NCI-H1417 (cell line): ENCODE measurements at places on chromosomes 5 and 9.

DNA sequence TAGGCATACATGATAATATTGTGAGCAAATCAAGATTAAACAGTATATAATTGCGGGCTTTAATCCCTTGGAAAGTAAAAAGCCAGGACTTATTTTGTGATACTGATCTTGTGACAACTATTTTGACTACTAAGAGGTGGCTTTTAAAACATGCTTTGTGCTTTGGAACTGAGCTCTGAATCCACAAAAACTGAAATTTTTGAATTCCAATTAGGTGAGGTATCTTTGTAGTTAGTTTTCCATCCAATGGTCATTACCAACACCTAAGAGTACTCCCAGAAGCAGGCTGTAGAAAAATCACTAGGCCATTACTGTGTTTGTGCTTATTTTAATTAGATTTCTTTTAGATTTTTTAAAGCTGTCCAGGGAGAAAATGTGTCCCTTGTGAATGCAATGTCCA lies 559.5 kb upstream of the WWC1 start:
- DNase-seq: no peak

GRCh38 chr9:20207176-20207575 lies 415.1 kb downstream of the MLLT3 start:
- DNase-seq: no peak

- no peak for DNase-seq
Measured at GRCh38 chr5:52784737-52785136, 3.0 kb upstream of the ITGA1 start.

- DNase-seq: no peak
Measured at GRCh38 chr5:150765799-150766169, 7.0 kb upstream of the DCTN4 start.

GRCh38 chr9:5643005-5643624 lies 14.2 kb downstream of the RIC1 start:
- DNase-seq: no peak

DNA sequence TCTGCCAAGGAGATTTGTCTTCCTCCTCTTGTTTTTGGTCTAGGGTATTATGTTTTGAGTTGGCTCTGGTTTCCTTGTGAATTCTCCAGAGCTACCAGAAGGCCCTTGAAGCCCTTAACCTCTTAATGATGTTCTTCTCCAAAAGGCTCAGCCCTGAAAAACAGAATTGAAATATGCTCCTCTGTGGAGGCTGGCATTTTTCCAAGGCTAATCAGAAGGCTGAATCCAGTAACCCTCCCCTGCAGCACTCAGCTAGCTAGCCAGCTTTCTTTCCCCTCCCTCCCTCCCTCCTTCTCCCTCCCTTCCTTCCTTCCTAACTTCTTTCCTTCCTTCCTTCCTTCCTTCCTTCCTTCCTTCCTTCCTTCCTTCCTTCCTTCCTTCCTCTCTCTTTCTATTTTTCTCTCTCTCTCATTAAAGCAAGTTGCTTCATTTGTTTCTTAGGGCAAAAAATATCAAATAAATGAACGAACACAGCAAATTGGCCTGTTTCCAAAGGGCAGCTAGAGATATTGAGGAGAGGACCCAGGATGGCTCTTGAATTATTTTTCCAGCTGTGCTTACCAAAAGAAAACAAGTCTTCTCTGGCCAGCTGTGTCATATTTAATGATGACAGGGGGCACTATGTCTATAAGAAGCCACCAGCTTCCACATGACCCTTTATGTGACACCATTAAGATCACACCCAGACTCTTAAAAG lies 38.7 kb downstream of the JAKMIP2 start:
- DNase-seq: peak; percentile 85

GRCh38 chr9:131318231-131319085 lies 28.9 kb downstream of the PLPP7 start:
- no peak for DNase-seq

- DNase-seq: no peak
Measured at GRCh38 chr5:177620560-177620959, 20.6 kb downstream of the B4GALT7 start.

GRCh38 chr9:136554870-136555269 lies 9.0 kb upstream of the NOTCH1 start:
- DNase-seq: no peak

- DNase-seq: no peak
Measured at GRCh38 chr5:84197538-84197937, 187.1 kb downstream of the EDIL3 start.

DNA sequence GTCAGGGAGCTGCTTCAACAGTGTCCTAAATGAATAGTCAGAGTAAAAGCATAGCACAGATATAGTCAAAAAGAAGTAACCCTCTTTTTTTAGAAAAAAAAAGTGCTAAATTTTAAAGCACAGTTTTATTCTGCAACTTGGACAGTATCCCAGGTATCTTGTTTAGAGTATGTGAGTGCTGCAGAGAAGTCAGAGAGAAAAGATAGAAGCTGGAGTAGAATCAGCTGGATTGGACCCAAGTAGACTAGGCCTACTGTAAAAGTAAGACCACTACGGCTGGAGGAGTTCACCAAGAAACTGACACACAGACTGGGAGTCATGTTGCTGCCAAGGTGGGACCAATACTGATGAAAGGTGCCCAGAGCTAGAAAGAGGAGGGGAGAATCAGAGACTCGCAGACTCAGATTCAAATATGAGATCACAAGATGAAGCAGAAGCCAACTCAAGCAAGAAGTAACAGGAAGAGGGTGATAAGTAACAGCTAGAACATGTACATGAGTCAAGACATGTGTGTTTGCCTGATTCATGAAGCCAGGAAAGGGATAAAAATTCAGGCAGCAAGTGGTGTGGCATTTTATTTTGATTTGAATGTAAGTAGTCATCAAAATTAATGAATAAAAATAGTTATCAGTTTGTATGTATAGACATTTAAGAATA lies 25.6 kb upstream of the TUSC1 start:
- DNase-seq: no peak

- peak; percentile 77 for DNase-seq
Measured at GRCh38 chr5:79857714-79858409, 133.2 kb downstream of the MTX3 start.

DNA sequence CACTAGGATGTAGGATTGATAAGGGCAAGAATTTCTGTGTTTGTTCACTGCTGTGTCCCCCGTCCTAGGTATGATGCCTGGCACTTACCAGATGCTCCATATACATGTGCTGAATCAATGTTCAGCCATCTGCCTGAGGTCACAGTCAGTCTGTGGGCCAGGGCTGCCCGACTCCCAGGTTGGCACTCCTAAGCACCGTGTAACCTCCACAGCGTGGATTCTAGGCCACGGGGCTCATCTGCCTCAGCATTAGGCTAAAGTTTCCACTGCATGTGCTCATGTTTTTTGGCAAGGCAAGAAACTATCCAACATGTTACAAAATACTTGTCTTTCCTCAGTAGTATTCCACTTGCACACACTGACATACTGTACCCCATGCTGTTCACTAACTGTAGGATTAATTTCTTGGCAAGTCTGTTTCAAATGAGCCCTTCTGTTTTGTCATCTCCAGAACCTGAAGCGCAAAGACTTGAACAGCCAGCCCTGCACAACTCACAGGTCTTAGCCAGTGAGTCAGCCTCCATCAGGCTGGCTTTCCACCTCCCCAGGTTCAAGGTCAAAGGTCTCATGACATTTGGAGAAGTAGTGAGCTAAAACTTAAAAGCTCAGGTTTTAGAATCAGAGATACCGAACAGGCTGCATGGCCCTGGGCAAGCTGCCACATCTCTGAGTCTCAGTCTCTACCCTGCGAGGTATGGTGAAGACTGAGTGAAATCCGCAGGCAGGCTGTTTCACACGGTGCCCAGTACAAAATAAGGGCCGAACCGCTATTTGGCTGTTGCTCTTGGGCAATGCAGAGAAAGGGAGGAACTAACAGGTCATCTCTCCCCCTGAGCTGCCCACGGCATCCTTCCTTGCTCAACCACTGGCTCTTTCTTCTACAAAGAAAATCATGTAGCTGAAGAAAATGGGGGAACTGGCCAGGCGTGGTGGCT lies 7.2 kb downstream of the TOR1A start:
- no peak for DNase-seq

DNA sequence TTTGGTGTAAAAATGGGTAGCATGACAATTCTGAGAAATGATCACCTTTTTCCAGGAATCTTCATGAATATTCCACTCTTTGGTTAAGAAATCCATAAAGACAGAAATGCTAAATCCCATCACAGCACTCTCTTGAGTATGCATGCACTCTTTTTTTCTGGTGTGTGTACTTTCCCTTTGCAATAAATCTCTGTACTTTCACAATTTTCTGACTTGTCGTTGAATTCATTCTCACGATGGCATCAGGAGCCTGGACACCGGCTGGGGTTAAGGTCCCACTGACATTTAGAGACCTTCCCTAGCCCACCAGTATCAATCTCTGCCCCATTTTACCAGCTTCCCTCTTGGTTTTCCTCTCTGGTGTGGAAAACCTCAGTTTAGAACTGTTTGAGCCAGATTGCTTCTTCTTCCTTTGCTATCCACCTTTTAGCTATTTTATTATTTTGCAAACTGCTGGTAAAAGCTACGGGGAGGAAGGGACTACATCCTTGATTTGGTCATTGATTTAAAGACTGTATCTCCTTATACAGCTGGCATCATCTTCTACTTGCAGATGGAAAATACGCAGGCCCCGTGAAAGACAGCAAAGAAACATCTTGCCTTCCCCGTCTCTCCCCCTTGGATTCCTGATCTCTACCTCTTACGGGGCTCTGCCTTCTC lies 59.9 kb upstream of the ZFR start:
- DNase-seq: no peak

GRCh38 chr5:179271821-179272325 lies 73.4 kb downstream of the ADAMTS2 start:
- DNase-seq: no peak

DNA sequence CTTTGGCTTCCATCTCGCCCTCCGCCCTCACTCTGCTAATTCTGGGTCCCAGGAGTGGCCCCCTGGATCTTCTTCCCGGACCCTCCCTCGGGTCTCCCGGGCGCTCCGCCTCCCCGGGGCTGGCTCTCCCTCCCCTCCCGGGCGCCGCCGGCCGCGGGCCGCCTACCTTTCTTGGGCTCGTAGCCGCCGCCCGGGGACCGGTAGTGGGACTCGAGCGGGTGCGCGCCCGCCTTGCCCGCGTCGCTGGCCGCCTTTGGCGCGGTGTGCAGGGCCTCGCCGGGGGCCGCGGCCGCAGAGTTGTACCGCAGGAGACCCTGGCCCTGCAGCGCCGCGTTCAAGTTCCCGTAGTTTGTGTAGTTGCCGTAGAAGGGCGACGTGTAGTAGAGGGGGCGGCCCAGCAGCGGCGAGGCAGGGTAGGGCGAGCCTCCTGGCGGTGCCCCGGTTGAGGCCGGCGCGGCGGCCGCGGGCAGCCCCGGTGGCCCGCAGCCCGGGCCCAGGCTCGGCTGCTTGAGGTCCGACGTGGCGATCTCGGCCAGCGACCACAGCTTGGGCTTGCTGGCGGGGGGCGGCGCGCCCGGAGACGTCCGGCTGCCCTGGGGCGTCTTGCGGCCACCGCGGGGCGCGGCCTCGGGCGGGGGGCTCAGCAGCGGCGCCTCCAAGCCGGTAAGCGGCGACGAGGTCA lies 3.2 kb downstream of the IRX2 start:
- no peak for DNase-seq

- no peak for DNase-seq
Measured at GRCh38 chr5:10645146-10645545, 81.3 kb downstream of the ANKRD33B start.
